ENCODE measurements at places on chromosomes 16 and 17.
A peak's percentile ranks its signal among the peaks of the same experiment; 100 is the strongest.

- no peak for DNase-seq
These were observed 143.5 kb upstream of the HLF start for GRCh38 chr17:55121268-55121667.

- DNase-seq, result no peak
These were observed 123.7 kb upstream of the CCL2 start for GRCh38 chr17:34131386-34131785.

DNA sequence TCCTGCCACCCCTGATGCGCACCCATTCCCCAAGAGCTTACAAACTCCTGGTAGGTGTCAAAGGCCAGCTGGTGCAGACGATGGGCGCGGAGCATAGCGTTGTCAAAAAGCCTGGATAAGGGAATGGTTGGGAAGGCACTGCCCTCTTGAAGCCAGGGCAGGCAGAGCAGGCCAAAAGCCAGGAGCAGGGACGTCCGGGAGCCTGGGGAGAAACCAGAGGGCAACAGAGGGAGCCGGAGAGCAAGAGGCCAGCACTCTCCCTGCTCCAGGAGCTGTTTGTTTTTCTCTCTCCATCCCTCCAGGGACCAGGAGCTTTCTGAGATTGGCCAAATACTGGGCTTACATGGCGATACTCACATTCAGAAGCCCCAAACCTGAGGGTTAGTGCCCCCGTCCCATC is 334 bp downstream of the GH1 start:
- no peak for DNase-seq

- DNase-seq, result no peak
These were observed 13.0 kb downstream of the PIRT start for GRCh38 chr17:10824874-10825273.

DNA sequence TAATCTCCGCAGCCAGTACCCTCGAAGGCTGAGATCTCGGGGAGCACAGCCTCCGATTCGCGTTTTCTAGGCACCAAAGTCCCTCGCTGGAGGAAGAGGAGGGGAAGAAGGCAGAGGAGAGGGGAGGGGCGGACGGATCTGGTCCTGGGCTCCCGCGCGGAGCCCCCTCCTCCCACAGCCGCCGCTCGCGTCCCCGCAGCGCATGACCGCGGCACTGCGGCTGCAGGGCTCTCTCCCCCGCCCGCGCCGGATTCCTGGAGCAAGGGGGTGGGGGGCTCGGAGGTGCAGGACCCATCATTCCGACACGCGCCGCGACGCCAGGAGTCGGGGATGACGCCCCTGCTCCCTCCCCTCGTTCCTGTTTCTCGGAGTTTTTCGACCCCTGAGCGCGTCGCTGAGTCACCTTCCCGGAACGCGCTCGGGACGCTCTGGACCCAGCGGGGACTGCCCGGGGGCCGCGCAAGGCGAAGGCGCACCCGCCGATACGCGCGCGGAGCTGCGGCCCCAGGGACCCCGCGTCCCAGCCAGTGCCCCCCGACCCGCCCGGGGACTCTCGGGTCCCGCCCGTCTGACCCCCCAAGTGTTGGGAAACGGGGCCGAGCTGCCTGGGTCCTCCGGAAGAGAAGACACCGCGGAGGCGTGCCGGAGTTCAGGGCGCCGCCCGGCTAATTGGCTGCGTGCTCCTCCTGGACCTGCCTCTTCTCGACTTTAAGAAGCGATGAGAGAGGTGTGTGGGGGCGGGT is 1.4 kb upstream of the SPHK1 start:
- peak; percentile 61 for DNase-seq

- DNase-seq, result no peak
These were observed 30.1 kb upstream of the CPNE2 start for GRCh38 chr16:57062329-57062728.

DNA sequence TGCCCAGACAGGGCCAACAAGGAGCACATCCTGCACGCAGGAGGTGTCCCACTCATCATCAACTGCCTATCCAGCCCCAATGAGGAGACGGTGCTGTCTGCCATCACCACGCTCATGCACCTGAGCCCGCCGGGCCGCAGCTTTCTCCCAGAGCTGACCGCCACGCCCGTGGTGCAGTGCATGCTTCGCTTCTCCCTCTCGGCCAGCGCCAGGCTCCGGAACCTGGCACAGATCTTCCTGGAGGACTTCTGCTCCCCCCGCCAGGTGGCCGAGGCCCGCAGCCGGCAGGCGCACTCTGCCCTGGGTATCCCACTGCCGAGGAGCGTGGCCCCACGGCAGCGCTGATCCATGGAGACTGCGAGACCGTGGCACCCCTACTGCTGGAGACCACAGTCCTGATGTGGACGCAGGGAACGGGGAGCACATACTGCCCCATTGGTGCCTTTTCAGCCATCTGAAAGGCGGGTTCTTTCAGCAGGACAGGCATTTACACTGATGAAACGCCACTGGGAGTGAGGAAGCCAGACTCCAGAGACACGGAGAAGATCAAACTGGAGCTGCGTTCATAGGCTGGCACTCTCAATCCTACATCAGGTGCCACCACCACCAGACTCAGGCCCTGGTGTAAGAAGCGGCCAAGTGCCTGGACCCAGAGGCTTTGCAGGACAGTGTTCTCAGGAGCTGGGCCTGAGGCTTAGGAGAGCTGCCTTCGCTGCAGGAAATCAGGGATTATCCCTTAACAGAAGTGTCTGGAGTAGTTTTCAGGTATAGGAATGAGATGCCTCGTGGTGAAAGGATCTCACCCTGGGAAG is 2.6 kb downstream of the NT5C start:
- no peak for DNase-seq

DNA sequence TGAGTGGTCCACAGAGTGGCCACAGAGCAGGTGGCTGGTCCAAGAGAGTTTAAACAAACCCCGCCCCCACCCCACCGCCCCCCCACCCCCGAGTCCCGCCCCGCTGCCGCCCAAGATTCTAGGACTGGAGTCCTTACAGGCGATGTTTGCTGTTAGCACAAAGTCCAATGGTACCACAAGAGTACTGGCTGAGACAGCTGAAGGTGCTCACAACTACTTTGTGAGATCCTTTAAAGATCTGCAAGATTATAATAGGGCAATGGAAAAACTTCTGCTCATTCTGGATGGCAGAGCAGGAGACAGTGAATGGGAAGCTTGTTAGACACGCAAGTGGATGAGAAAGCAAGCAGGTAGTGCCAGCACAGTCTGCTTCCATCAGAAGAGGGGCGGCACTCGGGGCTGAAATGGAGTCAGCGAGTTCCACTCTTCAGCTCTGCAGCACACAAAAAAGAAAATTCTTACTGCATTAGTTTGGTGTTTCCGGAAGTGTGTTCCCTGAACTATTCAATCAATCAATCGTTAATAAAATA is 4.7 kb upstream of the TEKT3 start:
- no peak for DNase-seq

GRCh38 chr16:13519871-13520270 is 400.1 kb upstream of the ERCC4 start:
- DNase-seq, result no peak

- no peak for DNase-seq
These were observed 11.7 kb downstream of the COL1A1 start for GRCh38 chr17:50189550-50190292.

DNA sequence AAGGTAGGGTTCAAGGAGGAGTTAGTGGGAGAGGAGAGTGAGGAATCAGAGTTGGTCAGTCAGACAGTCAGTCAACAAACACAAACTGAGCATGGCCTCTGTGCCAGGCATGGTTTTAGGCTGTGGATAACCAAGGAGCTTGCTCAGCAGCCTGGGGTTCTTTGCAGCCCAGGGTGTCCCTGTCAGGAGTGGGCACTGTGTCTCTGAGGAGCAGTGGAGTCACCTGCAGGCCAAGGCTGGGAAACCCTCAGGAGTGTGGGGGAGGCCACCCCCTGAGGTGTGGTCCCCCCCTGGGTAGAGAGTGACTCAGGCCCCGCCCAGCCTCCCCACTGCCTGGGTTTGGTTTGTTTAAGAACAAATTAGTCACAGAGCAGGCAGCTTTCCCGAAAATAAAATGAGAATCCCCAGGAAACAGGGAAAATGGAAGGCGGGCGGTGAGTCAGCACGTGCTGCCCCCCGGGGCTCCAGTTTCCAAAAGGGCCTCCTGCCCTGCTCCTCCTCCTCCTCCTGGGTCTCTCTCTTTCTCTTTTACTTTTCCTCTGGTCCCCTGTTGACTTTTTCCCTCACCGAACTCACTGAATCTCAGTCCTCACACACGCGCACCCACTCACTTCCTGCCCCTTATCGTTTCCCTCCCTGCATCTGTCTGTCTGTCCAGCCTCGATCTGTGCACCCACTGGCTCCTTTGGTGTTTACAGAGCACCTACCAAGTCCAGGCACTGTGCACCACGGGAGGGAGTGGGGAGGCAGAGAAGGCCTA is 44.3 kb downstream of the SOCS3 start:
- DNase-seq, result peak; percentile 89
